ENCODE measurements at places on chromosomes 12 and 14.

- no peak for DNase-seq
Observed at GRCh38 chr14:26330982-26331381, 266.9 kb downstream of the NOVA1 start.

GRCh38 chr12:52945389-52946232 lies 3.3 kb upstream of the KRT18 start:
- no peak for DNase-seq

DNA sequence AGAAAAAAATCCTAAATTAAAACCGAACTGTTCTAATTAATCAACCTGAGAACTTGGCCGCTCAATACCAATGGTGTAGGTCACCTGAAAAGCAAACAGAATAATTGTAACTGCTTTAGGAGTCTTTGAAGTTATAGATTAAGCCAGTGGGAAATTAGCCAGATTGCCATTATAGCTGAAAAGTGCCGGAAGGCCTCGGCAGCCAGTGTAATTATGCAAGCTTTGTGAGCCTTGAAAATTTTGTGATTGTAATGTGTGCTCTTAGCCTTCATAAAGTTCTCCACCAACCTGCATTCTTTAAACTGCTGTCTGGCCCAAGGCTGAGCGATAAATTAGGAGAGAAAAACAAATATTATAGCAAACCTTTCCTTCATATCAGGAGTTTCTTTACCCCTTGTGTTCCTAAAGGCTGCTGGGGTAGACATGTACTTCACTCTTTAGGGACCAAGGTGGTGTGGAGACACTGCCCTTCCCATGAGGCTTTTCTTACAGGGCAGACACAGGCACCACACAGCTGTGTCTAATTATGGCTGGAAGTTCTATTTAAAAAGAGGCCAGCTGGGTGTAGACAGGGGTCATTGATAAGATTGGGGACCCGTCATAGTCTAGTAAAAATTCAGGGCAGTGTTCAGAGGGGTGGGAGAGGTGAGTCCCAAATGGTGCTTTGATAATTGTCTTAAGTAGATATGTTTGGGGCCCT lies 991.2 kb downstream of the FLRT2 start:
- DNase-seq, result no peak

DNA sequence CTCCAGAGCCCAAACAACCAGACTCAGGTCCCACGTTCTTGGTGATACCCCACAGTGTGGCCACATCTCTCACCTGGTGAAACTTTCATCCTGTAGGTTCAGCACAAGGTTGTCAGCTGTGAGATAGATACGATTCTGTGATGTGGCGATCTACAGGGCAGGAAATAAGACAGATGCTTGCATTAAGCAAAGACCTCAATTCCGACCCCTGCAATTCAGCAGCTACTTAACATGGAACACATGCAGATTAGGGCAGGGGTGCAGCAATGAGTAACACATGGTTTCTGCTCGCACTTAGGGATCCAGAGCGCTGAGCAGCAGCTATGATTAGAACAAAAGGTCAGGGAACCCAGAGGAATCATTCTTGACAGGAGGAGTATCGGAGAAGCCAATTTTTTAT lies 4.1 kb downstream of the PHB2 start:
- DNase-seq, result no peak

DNA sequence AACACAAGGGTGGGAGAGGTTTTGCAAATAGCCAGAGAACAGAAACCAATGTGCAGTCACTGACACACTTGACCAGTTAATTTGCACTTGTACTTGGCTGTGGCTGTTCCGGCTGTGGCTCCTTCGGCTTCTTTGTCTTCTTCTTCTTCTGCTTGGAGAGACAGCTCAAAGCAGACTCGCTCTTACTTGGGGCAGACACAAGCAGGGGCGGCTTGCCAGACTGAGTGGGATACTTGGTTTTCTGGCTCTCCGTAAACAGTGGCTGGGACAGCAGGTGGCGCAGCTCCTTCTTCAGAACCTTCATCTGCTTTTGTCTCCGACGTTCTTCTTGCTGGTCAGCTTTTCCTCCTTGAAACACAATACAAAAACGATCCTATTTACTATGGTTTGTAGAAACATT lies 25.0 kb downstream of the OTUB2 start:
- no peak for DNase-seq

DNA sequence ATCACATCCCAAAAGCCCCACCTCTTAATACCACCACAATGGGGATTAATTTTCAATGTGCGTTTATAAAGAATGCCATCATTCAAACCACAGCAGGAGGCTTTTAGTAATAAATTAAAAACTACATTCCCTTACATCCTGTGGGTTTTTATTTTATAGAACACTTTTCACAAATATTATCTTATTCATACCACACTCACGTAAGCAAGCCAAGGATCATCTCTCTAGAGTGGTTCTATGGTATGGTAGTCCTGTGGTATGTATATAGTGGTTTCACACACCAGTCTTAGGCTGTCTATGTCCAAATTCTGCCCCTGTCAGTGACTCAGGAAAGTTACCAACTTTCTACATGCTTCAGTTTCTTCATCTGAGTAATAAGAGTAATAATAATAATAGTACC lies 100.2 kb downstream of the GALC start:
- no peak for DNase-seq

- DNase-seq, result no peak
Observed at GRCh38 chr14:101600891-101601605, 39.8 kb downstream of the DIO3 start.

DNA sequence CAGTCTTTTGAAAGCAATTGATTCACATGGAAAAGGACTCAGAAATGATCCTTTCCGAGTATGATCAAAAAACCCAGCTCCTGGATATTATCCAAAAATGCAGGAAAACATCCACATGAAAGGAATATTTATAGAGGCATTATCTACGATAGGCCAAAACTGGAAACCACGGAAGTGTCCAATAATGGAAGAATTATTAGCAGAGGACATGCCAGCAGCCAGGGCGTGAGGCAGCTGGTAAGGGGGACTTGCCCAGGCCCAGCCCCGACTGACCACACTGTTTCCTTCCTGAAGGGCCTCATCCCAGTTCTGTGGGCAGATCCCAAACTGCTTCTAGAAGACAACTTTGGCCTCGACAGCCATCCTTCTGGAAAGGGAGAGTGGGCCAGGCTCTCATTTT lies 20.5 kb downstream of the ACTN1 start:
- DNase-seq, result no peak

GRCh38 chr12:49015196-49015595 lies 3.4 kb downstream of the PRKAG1 start:
- DNase-seq, result no peak

DNA sequence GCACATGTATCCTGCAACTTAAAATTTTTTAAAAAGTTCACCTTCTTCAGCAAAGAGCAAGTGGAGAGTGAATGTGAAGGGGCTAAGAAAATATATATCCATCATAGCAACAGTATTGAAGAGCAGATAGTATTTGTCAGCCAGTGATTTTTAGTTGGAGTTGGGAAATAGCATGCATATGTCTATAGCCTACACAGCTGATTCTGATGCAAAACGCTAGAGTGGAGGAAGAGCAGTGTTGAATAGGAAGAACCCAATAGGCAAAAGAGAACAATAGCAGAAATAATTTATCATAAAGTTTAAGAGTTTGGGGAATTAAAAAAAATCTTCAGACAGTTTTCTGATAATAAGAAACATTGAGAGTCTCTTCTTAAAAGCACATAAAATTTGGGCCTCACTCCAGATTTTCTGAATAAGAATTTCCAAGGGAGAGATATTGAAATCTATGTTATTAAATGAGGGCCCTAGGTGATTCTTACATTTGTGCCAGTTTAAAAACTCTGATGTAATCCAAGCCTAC lies 12.0 kb downstream of the PDE6H start:
- DNase-seq, result no peak

GRCh38 chr12:27780612-27781408 lies 774 bp upstream of the MANSC4 start:
- DNase-seq, result peak; percentile 16

DNA sequence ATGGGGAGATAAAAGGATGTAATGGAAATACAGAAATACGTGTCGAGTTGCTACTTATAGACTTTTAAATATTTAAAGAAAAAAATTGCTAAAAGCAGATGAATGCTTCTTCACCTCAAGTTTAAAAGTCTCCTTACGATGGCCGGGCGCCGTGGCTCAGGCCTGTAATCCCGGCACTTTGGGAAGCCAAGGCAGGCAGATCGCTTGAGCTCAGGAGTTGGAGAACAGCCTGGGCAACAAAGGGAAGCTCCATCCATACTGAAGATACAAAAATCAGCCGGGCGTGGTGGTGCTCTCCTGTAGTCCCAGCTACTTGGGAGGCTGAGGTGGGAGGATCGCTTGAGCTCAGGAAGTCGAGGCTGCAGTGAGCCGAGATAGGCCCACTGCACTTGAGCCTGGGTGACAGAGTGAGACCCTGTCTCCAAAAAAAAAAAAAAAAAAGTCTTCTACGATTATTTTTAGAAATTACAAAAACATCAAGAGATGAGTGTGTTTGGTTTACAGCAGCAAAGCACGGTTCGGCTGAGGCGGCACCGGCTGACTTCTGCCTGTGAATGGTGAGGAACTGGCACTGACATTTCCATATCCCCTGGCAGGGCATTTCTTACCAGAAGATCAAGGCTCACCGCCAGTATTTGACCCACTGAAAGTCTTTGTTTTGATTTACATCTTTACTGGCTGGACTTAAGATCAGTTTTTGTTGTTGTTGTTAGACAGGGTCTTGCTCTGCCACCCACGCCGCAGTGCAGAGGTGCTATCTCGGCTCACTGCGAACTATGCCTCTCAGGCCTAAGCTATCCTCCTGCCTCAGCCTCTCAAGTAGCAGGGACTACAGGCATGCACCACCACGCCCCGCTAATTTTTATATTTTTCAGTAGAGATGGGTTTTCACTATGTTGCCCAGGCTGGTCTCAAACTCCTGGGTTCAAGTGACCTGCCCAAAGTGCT lies 3.9 kb upstream of the MTA1 start:
- DNase-seq, result no peak

DNA sequence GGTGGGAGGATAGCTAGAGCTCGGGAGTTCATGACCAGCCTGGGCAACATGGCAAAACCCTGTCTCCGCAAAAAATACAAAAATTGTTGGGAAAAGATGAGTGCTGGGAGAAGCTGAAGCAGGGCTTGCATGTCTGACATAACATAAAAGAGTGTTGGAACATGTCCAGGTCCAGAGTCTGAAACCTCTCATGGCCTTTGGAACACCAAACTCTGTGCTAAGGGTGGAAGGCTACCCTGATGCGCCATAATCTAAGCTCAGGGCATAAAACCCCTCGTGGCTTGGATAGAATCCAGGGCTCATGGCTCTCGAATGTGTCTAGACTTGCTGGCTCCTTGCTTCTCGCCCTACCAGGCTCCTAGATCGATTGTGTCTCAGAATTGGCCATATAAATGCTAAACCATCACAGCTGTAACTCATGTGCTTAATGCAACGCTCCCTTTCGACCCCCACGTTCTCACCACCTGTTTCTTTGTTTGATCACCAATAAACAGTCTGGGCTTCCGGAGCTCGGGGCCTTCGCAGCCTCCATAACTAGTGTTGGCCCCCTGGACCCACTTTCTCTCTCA lies 6.7 kb upstream of the CLEC7A start:
- DNase-seq, result no peak

- no peak for DNase-seq
Observed at GRCh38 chr12:125395583-125396215, 330.5 kb downstream of the AACS start.

GRCh38 chr12:12533238-12533829 lies 29.3 kb downstream of the DUSP16 start:
- no peak for DNase-seq

DNA sequence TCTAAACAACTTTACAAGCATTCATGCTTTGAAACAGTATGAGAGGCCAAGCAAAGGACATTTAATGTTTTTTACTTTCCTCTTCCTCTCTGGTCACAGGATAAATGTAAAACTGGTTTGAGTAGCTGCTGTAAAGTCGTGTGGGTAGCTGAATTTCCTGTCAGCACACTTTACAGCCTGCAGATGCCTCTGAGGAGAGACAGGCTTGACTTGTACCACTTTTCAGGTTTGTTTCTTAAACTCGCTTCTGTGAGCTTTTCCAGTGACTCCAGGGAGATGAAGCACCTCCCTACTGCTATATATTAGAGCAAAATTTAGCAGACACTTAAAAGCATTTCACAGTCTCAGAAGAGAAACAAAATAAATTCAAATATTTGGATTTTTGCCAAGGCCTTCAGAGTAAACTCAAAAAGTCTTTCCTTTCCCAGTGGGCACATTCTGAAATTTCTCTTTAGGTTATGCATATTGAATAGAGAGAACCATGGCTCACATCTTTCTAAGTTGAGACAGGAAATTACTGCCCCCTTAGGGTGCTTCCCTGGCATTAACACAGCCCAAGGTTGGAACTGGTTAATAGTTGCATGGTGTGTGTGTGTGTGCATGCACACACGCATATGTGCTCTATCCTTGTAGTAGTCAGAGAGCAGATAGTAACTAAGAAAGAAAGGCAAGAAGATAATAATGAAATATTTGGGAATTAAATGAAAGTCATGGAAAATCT lies 557.3 kb upstream of the MIS18BP1 start:
- DNase-seq, result no peak

GRCh38 chr12:101775816-101776215 lies 36.6 kb upstream of the SYCP3 start:
- no peak for DNase-seq

GRCh38 chr12:79322905-79323304 lies 367.9 kb downstream of the PAWR start:
- DNase-seq, result no peak

GRCh38 chr14:34461334-34462131 lies 507 bp downstream of the SPTSSA start:
- peak; percentile 22 for DNase-seq

- DNase-seq, result no peak
Observed at GRCh38 chr12:46556105-46556559, 183.6 kb upstream of the SLC38A2 start.

- DNase-seq, result no peak
Observed at GRCh38 chr12:69468237-69469026, 1.8 kb upstream of the FRS2 start.

DNA sequence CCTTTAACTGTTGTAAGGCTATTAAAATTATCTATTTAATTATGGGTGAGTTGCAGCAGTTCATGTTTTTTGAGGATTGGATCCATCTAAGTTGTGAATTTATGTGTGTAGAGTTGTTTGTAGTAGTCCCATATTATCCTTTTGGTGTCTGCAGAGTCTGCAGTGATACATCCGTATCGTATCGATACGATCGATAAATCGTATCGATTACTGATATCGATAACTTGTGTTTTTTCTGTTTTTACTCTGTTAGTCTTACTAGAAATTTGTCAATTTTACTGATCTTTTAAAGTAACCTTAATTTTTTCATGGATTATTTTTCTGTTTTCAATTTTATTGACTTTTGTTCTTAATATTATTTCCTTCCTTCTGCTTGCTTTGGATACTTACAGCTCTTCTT lies 462.5 kb upstream of the SOX5 start:
- DNase-seq, result no peak

GRCh38 chr14:89781046-89781445 lies 173.5 kb downstream of the EFCAB11 start:
- DNase-seq, result no peak
